ENCODE measurements at places on chromosomes 3 and 15.

DNA sequence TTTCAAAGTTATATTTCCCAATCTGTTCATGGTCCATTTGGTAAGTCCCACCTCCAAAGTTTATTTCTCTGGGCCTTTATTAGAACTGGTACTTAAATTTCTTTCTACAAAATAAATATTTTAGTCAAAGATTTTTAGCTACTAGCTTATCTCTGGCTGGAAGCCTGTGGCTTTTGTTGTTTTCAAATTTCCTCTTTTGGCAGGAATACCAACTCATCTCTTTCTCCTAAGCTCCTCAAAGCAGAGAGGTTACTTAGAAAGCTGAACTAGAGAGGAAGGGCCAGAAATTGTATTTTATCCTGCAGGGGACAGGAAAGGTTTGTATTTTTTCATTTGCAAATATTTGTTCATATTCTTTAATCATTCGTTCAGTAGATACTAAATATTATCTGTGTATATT, 227.8 kb downstream of the TBL1XR1 start:
- DNase-seq, result no peak

DNA sequence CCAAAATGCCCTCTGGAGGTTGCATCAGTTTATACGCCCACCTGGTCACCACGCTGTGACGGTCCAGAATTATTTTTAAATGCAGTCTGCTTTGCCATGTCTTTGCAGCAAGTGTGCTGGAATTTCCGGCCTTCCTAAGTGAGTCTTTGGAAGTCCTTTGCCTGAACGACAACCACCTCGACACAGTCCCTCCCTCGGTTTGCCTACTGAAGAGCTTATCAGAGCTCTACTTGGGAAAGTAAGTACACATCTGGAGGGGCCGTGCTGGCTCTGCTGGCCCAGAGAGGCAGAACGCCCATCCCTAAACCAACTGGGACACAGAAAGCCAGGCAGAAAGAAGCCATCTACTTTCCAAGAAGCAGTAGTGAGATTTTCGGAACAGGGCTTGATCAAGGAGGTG, 101.8 kb downstream of the LRRK1 start:
- no peak for DNase-seq

DNA sequence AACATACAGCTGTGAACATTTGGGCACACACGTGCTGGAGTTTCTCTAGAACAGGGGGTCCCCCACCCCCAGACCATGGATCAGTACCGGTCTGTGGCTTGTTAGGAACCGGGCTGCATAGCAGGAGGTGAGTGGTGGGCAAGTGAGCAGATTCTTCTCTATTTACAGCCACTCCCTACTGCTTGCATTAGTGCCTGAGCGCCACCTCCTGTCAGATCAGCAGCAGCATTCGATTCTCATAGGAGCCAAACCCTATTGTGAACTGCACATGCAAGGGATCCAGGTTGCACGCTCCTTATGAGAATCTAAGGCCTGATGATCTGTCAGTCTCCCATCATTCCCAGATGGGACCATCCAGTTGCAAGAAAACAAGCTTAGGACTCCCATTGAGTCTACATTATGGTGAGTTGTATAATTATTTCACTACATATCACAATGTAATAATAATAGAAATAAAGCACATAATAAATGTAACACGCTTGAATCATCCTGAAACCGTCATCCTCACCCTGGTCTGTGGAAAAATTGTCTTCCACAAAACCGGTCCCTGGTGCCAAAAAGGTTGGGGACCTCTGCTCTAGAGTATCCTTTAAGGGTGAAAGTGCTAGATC, 25.8 kb downstream of the CHRM5 start:
- DNase-seq, result no peak

DNA sequence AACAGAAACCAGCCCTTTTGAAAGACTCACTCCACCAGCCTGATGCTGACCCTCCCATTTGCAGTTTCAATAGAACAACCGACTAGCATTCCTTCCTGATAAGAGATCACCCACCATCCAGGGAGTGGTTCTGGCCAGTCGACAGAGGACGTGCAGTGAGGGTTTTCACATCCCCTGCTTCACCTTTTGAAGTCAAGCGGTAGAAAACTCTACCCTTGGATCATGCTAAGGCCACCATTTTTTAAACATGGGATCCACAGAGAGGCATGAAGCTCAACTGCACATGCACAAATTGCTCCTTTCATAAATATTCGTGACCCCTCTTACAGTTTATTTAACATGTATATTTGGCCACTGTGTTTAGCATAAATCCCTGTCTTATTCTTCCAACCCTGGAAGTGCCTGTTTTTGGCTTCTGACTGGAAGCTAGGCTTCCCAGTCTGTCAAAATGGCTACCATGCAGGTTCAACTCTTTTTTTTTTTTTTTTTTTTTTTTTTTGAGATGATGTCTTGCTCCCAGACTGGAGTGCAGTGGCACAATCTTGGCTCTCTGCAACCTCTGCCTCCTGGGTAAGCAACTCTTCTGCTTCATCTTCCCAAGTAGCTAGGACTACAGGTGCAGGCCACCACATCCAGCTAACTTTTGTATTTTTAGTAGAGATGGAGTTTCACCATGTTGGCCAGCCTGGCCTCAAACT, 1.0 kb upstream of the THUMPD3 start:
- no peak for DNase-seq

DNA sequence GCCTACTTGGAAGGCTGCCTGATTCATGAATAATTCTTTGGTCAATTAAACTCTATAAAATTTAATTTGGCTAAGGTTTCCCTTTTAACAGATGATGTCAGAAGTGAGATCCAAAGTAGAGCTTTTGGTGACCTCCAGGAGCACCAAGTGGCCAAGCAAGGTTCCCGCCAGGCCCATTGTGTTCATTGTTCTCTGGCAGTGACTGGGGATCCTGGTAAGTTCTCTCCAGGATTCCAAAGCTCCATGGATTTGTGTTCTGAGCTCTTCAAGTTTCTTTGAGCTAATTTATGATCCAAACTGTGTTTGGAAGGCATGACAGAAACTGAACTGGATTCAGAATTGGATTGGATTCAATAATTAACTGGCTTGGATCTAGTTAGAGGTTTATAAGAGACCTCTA, 72.0 kb upstream of the ALDH1L1 start:
- DNase-seq, result no peak

- DNase-seq, result no peak
Observed at GRCh38 chr3:108552267-108553159, 36.7 kb downstream of the CIP2A start.

GRCh38 chr3:99532246-99532645, 106.1 kb upstream of the COL8A1 start:
- peak; percentile 15 for DNase-seq

- no peak for DNase-seq
Observed at GRCh38 chr3:151328298-151328995, 902 bp downstream of the P2RY13 start.

- no peak for DNase-seq
Observed at GRCh38 chr15:96321639-96322535, 8.6 kb upstream of the NR2F2 start.

DNA sequence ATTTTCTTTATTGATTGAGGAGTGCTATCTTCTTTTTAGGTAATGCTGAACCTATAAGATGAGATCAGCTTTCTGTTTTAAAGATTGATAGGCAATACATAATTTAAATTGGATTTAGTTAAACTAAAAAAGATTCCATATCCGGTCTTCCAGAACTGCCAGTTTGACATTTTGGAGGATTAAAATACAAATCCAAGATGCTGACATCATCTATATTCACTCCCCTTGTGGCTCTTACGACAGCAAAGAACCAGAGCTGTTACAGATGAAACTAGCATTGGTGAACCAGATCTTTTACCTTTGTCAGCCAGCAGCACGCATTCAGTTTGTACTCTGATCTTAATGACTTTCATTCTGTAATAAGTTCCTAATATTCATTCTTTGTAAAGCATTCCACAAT, 218.7 kb downstream of the ZIC4 start:
- no peak for DNase-seq

GRCh38 chr3:50600141-50600753, 11.3 kb downstream of the CISH start:
- DNase-seq, result peak; percentile 51

GRCh38 chr15:76135516-76135915, 75.7 kb downstream of the TMEM266 start:
- no peak for DNase-seq

GRCh38 chr3:58998476-58999117, 51.2 kb downstream of the CFAP20DC start:
- DNase-seq, result peak; percentile 24

DNA sequence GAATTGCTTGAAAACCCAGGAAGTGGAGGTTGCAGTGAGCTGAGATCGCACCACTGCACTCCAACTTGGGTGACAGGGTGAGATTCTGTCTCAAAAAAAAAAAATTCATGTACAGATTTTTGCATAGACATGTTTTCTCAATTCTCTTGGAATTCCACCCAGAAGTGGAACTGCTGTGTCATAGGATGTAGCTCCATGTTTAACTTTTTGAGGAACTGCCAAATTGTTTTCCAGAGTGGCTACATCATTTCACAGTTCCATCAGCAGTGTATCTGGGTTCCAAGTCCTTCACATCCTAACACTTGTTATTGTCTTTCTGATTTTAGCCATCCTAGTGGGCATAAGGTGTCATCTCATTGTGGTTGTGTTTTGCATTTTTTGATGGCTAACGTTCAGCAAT, 9.9 kb downstream of the CAPN7 start:
- DNase-seq, result no peak

All from activated CD4-positive, alpha-beta T cell treated with anti-CD3 and anti-CD28 coated beads, Interleukin-2, amount 50 U/mL, for 48 hours (primary cell).